Psoas muscle (tissue), 8 donors: ENCODE measurements at places on chromosomes 1 and 21. TPM values are rescaled to one million over a fixed set of nuclear protein-coding genes. Genes with fewer than 3 reads are reported as not detected.
A peak's percentile ranks its signal among the peaks of the same experiment; 100 is the strongest.

DNA sequence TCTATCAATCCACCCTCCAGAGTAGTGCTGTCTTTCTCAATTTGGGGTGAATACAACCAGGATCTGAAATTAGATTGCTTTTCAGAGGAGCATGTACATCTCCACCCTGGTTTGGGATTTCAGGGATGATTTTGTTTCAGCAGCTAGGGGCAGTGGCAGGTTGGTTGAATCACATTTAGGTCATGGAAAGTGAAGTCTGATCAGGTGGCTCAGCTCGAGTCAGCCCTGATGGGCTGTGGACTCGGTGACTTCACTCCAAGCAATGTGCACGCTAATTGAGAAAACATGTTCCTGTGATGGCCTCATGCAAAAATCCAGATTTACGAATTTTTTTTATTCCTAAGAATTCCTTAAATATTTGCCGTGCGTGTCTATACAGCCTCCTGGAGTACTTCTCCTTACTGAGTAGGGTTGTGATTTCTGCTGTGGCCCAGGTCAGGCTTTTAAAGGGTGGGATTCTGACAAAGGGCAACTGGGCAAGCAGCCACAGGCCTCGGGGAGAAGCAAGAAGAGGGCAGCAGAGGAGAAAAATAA lies 7.5 kb downstream of the NGF start:
- no peaks in the 10 kb centered on the region for H3K36me3 ChIP-seq
- H3K27ac ChIP-seq, result peak overlapping the region; percentile 46
- H3K4me3 ChIP-seq, result no peak overlapping the region

Gene RIPK4
- not detected for total RNA-seq

DNA sequence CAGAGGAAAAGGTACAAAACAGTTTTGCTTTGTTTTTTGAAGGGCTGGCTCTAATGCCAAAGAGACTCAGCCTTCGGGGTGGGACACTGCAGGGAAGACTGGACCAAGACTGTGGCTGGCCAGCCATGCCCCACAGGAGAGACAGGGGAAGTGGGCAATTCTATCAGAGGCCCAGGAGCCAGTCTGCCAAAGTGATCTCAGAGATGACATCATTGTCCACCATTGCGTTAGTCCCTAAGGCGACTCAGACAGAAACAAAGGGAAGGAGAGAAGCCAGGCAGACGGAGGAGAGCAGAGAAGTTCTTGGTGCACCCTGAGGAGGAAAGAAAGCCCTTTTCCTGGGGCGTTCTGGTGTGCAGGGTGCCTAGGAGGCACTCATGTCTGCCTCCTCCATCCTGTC lies 26.4 kb downstream of the OPTC start:
- no peak overlapping the region for H3K4me3 ChIP-seq
- no peaks in the 10 kb centered on the region for H3K27me3 ChIP-seq
- H3K36me3 ChIP-seq, result no peaks in the 10 kb centered on the region
- H3K27ac ChIP-seq, result no peak overlapping the region
- DNase-seq, result no peak

Gene PSMB4
- 285 TPM for total RNA-seq

Gene CD52
- total RNA-seq, result 2.1 TPM

GRCh38 chr21:35281956-35282355 lies 232.9 kb upstream of the RUNX1 start:
- H3K4me3 ChIP-seq, result no peak overlapping the region
- H3K4me1 ChIP-seq, result peaks cover 3% of the 10 kb centered on the region
- no peak for DNase-seq
- no peaks in the 10 kb centered on the region for H3K27me3 ChIP-seq

Gene KDF1
- not detected for total RNA-seq

Gene CDA
- total RNA-seq, result 1.0 TPM

DNA sequence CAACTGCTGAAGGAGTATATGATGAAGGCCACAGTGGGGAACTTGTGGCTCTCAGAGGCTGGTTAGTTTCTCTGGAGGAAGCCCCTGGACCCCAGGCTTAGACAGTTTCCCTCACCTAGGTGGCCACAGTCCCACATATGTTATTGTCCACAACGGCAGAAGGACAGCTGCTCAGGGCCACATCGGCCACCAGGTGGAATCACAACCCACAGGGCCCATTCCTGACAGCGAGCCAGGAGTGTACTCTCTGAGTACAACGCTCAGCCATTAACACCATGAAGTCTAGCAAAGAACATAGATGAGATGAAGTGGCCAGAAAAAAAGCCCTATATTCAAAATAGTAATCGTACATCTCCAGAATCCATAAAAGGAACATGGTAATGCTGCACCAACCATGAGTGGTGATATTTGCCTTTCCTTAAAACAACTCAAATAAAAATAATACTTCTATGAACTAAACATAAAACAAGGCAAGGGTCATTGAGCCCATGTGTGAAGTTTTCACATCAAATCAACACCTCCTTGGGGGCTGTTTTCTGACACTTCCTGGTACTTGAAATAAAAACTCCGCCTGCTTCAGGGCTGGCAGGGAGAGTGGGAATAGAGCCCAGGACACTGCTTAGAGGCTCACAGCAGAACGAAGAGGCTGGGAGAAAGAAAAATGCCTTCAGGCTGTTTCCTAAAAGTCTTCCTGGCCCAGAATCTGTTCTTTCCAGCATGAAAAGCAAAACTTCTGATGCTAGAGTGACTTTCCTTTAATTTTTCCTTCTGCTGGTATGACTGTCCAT lies 383.3 kb downstream of the HHAT start:
- H3K4me1 ChIP-seq, result no peaks in the 10 kb centered on the region
- no peak overlapping the region for H3K4me3 ChIP-seq
- H3K36me3 ChIP-seq, result no peaks in the 10 kb centered on the region
- DNase-seq, result no peak
- H3K27ac ChIP-seq, result no peak overlapping the region
- H3K27me3 ChIP-seq, result no peaks in the 10 kb centered on the region

- no peak for DNase-seq
- H3K4me1 ChIP-seq, result peaks cover 27% of the 10 kb centered on the region
- H3K27me3 ChIP-seq, result no peaks in the 10 kb centered on the region
- H3K4me3 ChIP-seq, result no peak overlapping the region
- no peaks in the 10 kb centered on the region for H3K36me3 ChIP-seq
These were observed 131.6 kb downstream of the TGFBR3 start for GRCh38 chr1:91754348-91754747.

Gene RXFP4
- total RNA-seq, result not detected

Gene SH2D5
- total RNA-seq, result 2.6 TPM

- H3K27me3 ChIP-seq, result no peaks in the 10 kb centered on the region
- no peak for DNase-seq
- peaks cover 9% of the 10 kb centered on the region for H3K4me1 ChIP-seq
- peak overlapping the region; percentile 74 for H3K27ac ChIP-seq
These were observed 3.2 kb upstream of the SNAPIN start for GRCh38 chr1:153655333-153655732.
